ENCODE measurements at places on chromosomes 16 and 17.

- no peak for DNase-seq
Observed at GRCh38 chr16:87701505-87701921, 64.3 kb downstream of the KLHDC4 start.

DNA sequence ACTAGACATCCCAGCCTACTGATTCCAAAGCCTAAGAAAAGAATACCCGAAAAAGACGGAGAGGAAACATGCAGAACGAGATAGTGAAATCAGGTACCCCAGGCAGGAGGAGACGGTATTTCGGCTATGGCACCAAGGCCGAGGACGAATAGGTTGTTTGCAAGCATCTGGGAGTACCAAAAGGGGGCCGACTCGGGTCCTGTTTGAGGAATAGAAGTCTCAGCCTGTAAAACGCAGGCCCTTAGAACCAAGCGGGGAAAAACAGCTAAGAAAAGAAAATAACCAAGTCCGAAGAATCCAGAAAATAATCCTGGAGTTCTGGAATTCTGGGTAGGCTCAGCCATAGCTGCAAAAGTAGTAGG, 537 bp downstream of the SLC35B1 start:
- DNase-seq, result peak; percentile 34

DNA sequence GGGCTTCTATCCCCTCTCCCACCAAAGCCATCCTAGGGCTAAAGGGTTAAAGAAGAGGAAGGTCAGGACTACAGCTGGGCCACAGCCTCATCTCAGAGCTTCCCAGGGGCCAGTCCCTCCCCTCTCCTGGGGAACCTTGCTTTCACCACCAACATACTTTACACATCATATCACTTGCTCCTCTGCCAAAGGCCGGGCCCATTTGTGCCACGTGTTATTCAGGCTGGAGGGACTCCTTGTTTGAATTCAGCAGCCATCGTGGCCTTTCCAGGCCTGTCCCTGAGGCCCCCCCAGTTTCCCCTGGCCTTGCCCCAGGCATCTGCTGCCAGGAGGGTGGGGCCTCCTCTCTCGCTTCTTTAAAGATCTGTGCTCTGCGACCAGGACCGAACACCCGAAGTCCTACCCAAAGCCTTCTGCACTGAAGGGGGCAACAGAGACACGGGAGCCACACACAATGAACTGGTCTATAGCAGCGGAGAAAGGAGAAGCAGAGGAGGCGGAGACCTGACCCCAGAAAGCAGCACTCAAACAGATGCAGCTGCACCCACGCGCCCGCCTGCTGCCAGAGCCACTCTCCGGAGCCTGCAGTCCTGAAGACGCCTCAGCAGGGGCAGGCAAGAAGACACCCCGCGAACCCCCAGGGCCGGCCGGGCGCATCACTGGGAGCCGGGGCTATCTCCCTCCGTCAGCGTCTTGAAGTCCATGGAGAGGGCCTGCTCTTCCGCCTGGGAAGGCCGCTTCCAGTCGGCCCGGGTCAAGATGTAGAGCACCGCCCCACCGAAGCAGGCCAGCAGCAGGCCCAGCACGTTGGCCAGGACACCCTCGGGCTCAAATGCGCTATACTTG, 12.1 kb downstream of the CYB561 start:
- no peak for DNase-seq

DNA sequence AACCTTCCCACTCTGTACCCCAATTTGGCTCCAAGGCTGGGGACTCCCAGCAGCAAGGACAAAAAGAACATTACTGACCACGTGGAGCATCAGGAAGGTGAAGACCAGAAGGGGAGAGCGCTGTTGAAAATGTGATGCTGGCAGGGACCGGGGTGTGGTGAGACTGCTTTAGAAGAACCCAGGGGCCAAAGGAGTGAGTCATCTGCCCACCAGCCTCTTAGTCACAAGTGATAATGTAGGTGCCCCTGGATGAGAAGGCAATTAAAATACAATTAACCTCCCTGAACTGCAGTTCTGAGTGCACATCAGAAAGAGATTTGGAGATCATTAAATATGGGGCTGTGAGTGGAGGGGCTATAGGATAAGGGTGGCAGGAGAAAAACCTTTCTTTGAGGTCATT, 366.6 kb upstream of the CCL2 start:
- DNase-seq, result no peak

- DNase-seq, result no peak
Observed at GRCh38 chr17:50596191-50597037, 35.9 kb downstream of the CACNA1G start.

DNA sequence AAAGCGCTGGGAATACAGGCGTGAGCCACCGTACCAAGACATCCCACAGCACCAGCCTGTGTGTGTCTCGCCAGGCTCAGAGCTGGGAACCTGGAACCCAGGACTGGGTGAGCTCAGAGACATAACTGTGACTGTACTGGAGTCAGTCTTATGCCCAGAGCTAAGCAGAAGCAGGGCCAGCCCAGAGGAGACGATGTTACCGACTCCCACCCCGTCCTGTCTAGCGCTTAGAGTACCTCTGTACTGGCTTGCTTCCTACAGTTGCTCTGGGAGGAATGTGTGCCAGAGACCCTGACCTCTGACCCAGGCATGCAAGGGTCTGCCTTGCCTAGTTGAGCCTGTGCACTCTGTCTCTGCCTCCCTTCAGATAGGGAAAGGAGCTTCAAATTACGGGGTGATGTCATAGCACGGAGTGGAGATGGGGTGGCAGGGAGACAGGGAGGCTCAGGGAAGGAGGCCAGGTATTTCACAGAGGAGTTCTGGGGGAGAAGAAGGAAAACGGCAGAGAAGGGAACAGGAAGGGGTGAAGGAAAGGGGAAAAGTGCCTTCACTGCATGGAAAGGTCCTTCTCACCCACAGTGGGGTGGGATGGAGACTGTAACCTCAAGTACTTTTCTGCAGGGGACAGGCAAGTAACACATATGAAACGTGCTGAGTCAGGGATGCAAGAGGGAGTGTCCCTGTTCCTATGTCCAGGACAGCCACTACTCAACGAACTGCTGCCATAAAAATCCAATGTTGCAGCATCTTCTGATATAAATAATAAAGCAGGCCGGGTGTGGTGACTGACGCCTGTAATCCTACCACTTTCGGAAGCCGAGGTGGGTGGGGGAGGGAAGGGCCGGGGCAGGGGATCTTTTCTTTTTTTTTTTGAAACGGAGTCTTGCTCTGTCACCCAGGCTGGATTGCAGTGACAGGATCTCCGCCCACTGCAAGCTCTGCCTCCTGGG, 5.8 kb upstream of the ARMC5 start:
- no peak for DNase-seq

GRCh38 chr17:27747462-27748359, 52.6 kb downstream of the NOS2 start:
- DNase-seq, result peak; percentile 14

- no peak for DNase-seq
Observed at GRCh38 chr17:20097330-20097729, 88.2 kb downstream of the SPECC1 start.

DNA sequence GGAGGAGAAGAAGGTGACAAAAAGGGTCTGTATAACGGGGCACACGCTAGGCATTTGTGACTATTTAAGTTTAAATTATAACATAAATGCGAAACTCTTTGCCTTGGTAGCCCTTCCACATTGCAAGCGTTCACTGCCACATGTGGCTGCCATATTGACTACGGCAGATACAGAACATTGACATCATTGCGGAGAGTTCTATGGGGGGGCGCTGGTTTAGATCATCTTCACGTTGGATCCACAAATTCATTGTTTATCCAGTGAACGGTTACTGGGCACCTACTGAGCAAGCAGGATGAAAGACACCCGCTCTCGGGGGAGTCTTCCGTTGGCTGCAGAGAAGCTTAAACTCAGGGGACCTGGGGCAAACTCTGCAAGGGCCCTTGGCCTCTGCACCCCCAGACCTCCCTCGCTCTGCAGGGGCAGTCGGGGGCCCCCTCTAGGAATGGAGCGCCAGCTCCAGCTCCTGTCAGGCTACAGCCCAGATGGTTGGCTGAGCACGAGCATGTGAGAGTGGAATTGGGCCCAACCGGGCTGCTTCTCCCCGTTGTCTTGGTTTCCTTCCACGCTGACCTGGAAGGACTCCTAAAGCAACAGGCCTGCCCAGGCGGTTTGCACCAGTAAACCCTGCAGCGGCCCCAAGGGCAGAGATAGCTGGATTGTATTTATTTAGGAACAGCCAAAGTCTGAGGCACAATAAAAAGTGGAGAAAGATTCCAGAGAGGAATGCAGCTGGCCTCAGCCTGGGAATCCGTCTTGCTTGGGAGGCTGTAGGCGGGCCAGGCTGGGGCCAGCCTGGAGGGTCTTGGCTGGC, 172.2 kb downstream of the SEC14L1 start:
- DNase-seq, result no peak

DNA sequence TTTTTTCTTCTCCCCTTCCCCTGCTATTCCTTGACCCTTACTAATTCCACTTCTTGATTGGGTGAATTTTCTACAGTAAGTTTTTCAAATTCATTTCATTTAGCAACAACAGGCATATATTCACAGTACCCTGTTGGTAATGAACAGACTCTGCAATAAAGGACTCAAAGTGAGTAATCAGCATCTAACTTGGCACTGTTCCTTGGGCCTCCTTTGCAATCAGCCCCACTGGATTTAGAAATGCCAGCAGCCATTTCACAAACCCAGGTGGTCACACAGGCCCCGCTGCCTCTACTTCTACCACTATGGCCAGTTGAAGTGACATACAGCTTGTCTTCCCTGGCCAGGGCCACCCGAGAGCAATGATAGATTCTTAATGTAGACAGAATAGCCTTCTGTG, 113.8 kb downstream of the CYB561 start:
- DNase-seq, result no peak

DNA sequence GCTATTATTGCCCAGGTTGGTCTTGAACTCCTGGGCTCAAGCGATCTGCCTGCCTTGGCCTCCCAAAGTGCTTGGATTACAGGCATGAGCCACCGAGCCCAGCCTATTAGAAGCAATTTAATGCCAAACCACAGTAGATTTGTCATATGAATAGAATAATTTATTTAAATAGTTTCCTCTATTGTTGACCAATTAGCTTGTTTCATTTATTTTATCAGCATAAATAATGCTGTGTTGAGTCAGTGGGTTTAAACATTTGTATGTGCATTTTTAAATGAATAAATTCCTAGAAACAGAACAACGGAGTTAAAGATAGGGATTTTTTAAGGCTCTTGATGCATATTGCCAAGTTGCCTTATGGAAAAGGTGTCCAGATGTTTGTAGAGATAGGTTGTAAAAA, 26.7 kb downstream of the FTO start:
- DNase-seq, result no peak

DNA sequence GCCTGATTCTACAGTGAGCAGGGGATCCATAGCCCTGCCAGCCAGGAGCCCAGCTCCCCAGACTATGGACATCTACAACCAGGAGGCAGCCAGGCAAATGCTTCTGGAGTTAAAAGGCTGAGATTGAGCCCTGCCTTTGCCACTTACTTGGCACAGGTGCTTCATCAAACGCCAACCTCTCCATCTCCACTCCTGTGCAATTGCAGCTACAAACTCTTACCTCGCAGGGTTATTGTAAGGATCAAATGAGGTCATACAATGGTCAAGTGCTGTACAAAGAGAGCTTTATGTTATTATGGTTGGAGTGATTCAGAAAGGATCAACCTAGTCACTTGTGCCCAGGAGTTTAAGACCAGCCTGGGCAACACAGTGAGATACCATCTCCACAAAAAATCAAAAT, 9.8 kb upstream of the MYO18A start:
- DNase-seq, result no peak

GRCh38 chr17:57612202-57613071, 132.7 kb downstream of the CCDC182 start:
- peak; percentile 35 for DNase-seq

DNA sequence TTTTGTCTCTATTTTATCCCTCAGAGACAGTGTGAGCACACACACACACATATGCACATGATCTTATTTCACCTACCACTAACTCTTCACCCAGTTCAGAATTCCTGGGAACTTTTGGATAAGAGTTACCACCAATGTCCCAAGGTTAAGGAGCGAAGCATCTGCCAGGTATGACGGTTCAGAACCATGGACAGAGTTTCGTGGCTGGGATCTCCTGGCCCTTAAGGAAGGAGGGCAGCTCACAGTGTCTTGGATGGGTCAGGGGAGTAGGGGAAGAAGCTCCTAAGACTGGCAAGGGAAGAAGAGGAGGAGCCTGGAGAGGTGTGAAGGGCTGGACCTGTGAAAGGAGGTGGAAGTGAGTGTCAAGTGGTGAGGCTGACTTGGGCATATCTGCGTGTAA, 23.0 kb upstream of the TMEM132E start:
- DNase-seq, result no peak

GRCh38 chr17:50072925-50073324, 17.0 kb downstream of the ITGA3 start:
- DNase-seq, result no peak

DNA sequence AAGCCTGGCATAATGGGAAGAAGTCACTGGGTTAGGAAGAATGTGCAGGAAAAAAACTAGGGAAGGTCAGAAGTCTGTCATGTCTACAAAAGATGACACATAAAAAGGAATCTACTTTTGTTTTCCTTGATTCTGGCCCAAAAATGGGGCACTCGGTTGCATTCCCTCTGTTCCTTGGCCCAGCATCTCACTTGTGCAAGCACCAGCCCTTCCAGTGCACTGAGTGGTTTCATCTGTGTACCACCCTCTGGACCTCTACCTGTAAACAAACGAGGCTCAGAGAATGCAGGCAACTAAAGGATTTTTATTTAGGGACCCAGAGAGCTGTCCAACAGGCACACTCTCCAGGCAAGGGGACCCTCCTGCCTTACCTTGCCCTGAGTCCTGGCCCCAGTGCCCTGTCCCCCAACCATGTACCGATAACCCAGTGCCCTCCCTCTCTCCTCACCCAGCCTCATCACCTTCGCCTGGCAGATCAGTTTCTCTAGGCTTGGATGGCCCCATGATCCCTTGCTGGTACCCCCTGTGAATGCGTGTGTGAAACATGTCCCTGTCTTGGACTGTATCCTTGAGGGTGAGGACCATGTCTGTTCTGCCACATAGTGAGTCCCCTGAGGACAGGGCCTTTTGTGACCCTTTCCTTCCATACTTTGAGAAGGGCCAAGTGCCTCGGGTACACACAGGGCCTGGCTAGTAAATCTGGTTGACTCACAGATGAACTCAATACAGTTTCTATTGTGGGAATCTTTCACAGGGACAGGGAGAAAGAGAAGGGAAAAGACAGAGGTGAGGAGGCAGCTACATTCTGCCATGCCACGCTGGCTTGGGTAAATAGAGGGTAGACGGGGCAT, 13.3 kb downstream of the NXPH3 start:
- no peak for DNase-seq

DNA sequence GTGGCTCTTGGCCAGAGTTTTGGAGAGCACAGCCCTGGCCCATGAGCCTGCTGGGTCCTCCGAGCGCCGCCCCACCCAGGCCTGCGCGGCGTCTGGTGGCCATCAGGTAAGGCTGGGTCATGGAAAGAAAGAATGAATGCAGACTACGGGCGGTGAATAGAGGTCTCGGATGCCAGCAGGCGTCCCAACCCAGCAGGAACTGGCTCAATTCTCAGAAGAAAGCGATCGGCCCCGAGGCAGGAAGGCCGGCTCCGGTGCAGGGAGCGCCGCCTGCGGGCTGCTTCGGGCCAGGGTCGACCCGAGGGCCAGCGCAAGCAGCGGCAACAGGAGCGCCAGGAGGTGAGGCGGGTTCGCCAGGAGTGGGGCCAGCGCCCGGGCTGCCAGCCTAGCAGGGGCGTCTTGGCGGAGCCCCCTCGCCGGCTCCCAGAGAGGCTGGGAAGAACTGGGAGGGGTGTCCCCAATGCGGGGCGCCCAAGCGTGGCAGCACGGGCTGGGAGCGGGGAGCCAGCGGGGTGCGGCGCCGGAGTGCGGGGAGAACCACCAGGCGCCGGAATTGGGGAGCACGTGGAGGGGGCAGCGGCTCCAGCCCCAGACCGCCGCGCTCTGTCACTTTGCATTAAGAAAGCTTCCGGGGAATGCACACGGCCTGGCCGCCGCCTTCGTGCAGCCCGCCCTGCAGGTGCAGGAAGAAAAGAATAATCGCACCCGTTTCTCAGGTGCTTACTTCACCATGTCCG, 7.1 kb upstream of the TMC5 start:
- peak; percentile 26 for DNase-seq

Measured in activated CD4-positive, alpha-beta memory T cell treated with anti-CD3 and anti-CD28 coated beads, Interleukin-2, amount 10 ng/mL, durations not matched to agents 7 days and 5 days (primary cell).